Mesothelial cell of epicardium (in vitro differentiated cells): ENCODE measurements at places on chromosomes 1 and 21. TPM values are rescaled to one million over a fixed set of nuclear protein-coding genes. Genes with fewer than 3 reads are reported as not detected.
A peak's percentile ranks its signal among the peaks of the same experiment; 100 is the strongest.

The RGS16 gene
- 0.55 to 0.99 TPM (median 0.74 TPM) in 3 replicates for total RNA-seq

The MYOC gene
- total RNA-seq, result 0.13 to 0.34 TPM (median 0.29 TPM) in 3 replicates

The MATN1 gene
- 4.0 to 5.6 TPM (median 4.9 TPM) in 3 replicates for total RNA-seq

- H3K27me3 ChIP-seq, result no peaks in the 10 kb centered on the region
- H3K4me3 ChIP-seq, result no peak overlapping the region
- peaks cover 2% of the 10 kb centered on the region for H3K36me3 ChIP-seq
- peaks cover 29% of the 10 kb centered on the region for H3K4me1 ChIP-seq
- DNase-seq, result no peak
Measured at GRCh38 chr1:218671573-218671972, 326.4 kb downstream of the TGFB2 start.

DNA sequence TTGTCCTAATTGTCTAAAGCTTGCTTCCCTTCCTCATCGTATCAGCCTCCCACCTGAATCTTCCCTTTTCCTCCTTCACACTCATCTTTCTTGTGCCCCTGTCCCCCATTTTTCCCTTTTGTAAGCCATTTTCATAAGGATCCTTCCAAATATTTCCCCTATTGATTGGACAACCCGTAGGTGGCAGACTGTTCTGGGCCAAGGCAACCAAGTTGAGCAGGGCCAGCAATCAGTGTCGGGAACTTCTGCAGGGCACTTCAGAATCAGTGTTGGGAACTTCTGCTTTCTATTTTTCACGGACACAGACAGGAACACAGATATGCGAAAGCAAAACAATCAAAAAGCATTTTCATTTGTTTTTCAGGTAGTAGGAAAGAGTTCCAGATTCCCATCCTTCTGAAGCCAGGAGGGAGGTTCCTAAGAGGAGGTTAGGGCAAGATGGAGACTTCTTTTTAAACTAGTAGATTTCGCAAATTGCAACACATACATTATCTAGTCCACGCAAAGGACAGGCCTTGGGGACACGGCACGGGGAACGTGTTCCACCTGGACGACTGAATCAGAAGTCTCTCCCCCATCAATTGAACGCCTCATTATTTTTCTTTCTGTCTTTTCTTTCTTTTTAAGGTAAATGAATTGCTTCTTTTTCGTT is 691 bp upstream of the MPZL1 start:
- peaks cover 67% of the 10 kb centered on the region for H3K4me1 ChIP-seq
- H3K4me3 ChIP-seq, result peak overlapping the region; percentile 93
- H3K36me3 ChIP-seq, result no peaks in the 10 kb centered on the region

DNA sequence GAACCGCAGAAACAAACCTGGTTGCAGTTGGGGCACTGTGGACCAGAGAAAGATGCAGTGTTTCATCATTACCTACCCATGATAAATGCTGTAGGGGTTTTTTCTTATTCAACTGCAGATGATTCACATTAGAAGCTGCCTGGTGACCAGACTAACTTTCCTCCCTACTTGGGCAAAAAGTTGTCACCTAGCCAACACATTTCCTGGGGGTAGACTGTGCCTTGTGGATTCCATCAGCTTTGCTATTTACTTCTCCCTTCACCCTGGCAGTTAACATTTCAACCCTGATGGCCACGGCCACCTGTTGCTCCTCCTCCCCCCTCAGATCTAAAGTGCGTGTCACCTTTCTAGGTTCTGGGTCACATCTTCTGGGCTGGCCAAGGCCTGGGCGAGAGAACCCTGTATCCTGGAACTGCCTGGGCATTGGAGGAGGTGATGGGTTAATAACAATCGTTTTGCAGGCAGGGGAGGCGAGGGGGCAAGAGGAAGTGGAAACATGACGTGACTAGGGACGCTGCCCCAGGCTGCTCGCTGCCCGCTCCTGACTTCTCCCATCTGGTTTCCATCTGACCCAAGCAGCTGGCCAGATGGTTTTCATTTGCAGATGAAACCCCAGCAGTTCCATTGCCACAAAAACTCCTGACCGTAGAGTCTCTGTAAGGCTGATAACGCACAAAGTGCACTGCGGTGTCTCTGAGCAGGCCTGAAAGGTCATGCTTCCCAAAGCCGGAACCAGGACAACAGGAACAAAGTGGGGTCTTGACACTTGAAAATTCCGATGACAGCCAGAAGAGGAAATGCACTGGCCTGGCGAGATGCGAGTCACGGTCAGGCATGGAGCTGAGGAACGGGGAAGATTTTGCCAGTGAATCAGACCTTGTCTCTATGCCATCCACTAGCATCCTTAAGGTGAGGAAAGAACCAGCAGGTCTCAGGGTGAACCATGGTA is 36.6 kb downstream of the CAPZB start:
- H3K36me3 ChIP-seq, result no peaks in the 10 kb centered on the region
- peak overlapping the region; percentile 87 for H3K27ac ChIP-seq
- DNase-seq, result no peak
- H3K4me1 ChIP-seq, result peaks cover 58% of the 10 kb centered on the region
- no peaks in the 10 kb centered on the region for H3K27me3 ChIP-seq

DNA sequence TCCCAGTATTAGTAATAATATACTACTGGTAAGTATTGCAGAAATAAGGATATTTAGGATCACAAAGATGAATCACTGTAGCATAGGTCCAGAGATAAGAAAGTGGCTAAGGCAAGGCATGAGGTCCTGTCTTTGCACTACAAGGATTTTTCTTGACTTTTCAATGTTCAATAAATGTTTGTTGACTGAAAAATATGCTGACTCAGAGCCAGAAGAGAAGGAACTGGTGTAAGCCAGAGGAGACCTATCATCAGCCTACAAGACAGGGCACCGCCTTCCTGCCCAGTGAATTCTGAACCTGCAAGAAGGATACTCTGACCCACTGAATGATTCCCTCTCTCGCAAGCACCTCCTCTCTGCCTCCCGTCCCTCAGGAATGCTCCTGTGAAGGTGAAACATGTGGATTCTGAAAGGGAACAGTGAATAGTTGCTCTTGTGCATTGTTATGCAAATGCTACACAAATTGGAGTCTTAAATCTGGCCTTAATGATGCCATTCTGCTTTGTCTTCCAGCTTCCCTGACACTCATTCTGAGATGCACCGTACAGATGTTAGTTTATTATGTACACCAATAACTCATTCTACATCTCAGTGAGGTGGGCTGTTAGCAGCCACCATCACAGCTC is 540.0 kb downstream of the OMA1 start:
- no peak for DNase-seq
- peaks cover 31% of the 10 kb centered on the region for H3K27me3 ChIP-seq
- H3K27ac ChIP-seq, result no peak overlapping the region

GRCh38 chr21:43783098-43783700 is 6.2 kb upstream of the RRP1 start:
- no peak for DNase-seq
- no peaks in the 10 kb centered on the region for H3K27me3 ChIP-seq
- H3K36me3 ChIP-seq, result no peaks in the 10 kb centered on the region

DNA sequence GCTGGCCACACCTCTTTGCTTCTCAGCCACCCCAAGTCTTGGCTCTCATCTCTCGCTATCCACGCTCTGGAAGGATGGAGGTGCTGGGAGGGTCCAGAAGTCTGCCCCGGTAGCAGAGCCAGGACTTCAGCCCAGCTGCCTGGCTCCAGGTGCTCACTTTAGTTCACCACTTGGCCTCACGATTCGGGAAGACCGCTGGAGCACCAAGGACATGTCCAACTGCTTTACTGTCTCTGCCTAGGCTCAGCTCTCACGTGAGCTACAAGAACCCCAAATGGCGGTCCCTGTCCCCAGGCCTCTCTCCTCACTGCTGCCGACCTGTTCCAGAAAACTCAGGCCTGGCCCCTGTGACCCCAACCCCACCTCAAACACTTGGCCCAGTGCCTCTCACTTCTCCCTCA is 3.4 kb downstream of the TRIM11 start:
- no peaks in the 10 kb centered on the region for H3K27me3 ChIP-seq
- no peak for DNase-seq
- peaks cover 26% of the 10 kb centered on the region for H3K4me1 ChIP-seq
- no peak overlapping the region for H3K4me3 ChIP-seq

DNA sequence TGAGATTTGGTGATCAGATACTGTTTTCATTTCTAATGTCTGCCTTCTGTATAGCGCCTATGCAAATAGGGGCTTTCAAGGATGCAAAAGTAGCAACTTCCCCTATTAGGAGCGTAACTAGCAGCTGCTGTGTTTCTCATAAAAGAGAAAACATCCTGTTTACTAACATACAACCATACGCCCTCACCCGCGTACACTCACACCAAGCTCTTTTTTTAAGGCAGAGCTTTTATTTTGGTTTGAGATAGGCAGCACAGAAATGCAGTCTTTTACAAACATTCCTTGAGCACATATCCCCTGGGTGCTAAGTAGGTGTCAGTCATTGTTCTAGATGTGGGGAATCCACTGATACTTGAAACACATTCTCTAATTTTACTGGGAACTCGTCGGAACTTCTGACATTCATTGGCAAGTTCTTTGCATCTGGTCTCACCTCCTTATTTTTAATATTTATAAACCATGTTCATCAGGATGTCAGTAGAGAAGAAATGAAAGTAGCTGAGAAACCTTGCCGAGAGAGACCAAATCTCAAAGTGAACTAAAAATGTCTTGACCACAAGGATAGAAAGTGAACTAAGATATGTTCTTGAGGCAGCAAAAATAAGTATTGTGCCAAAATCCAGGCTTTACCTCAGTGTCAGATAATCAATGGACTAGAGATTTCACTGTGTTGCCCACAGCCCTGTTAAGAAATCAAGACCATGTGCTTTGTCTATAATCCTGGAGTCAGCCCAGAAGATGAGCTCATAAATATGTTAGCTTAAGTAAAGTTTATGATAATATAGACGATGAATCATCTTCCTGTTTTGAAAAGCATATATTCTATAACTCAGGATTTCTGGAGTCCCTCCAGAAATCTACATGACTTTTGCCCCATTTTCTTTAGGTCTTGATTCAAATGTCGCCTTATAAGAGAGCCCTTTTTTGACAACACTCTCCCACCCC is 350.9 kb downstream of the ST6GALNAC3 start:
- H3K4me3 ChIP-seq, result no peak overlapping the region
- DNase-seq, result no peak
- peaks cover 10% of the 10 kb centered on the region for H3K4me1 ChIP-seq
- no peak overlapping the region for H3K27ac ChIP-seq
- no peaks in the 10 kb centered on the region for H3K36me3 ChIP-seq

DNA sequence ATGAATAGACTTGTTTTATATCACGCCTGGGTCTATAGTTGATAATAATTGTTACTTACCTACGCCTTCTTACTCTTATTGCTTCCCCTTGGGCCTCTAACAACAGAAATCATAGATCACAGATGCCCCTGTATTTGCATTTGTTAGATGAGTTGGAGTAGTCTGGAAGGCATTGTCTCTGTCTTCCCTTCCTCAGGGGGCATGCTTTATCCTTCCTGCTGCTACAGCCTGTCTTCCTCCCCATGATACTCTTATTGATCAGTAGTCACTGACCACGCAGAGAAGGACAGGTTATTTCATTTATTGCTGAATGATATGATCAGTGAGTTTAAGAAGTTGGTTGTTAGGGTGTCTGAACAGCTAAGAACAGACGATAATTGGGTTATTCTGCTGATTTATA is 98.4 kb downstream of the DNM3 start:
- no peaks in the 10 kb centered on the region for H3K27me3 ChIP-seq
- H3K36me3 ChIP-seq, result no peaks in the 10 kb centered on the region

The SPATA21 gene
- 0.16 to 0.20 TPM in 2 of 3 replicates, not detected in the other for total RNA-seq

The VCAM1 gene
- 30.8 to 35.6 TPM (median 33.6 TPM) in 3 replicates for total RNA-seq

GRCh38 chr1:107436552-107437241 is 295.9 kb downstream of the NTNG1 start:
- H3K4me1 ChIP-seq, result no peaks in the 10 kb centered on the region
- DNase-seq, result no peak
- H3K27ac ChIP-seq, result no peak overlapping the region
- H3K4me3 ChIP-seq, result no peak overlapping the region
- no peaks in the 10 kb centered on the region for H3K36me3 ChIP-seq

- no peak for DNase-seq
- no peaks in the 10 kb centered on the region for H3K36me3 ChIP-seq
- no peak overlapping the region for H3K27ac ChIP-seq
- peaks cover 23% of the 10 kb centered on the region for H3K4me1 ChIP-seq
Measured at GRCh38 chr1:171901245-171901644, 59.9 kb downstream of the DNM3 start.

The CR1L gene
- total RNA-seq, result not detected in 3 replicates

GRCh38 chr1:6535214-6535613 is 19.1 kb downstream of the NOL9 start:
- peaks cover 39% of the 10 kb centered on the region for H3K36me3 ChIP-seq
- H3K4me3 ChIP-seq, result no peak overlapping the region
- H3K4me1 ChIP-seq, result no peaks in the 10 kb centered on the region
- no peak for DNase-seq
- H3K27ac ChIP-seq, result no peak overlapping the region

The OR6Y1 gene
- total RNA-seq, result not detected in 3 replicates

DNA sequence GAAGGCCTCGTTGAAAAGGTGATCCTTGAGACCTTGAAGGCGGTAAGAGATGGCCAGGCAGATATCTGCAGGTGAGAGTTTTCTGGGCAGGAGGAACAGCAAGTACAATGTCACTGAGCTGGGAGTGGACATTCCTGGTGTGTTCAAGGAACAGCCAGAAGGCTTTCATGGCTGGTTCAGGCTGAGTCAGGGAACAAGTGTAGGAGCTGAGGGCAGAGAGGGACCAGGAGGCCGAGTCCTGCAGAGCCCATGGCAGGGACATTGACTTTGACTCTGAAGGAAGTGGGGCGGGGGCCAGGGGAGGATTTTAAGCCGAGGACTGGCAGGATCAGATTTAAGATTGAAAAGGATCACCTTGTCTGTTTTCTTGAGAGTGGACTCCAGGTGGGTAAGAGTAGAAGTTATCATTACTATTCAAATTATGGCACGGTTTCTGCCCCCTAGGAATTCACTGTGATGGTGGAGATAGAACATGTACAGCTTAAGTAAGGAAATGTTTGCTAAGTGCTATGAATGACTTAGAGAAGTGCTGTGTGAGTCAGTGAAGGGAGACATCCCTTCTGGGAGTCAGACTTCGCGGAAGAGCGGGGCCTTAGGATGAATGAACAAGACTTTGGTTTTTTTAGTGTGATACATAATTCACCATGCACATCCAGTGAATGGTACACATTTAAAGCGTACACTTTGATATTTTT is 202.3 kb downstream of the KIF26B start:
- H3K4me1 ChIP-seq, result peaks cover 12% of the 10 kb centered on the region
- DNase-seq, result no peak
- H3K4me3 ChIP-seq, result no peak overlapping the region
- H3K36me3 ChIP-seq, result no peaks in the 10 kb centered on the region
- H3K27ac ChIP-seq, result no peak overlapping the region
- H3K27me3 ChIP-seq, result no peaks in the 10 kb centered on the region

The TMEM125 gene
- total RNA-seq, result 7.6 to 9.2 TPM (median 7.7 TPM) in 3 replicates

GRCh38 chr1:44681905-44682882 is 7.7 kb downstream of the ARMH1 start:
- peaks cover 2% of the 10 kb centered on the region for H3K4me1 ChIP-seq
- no peaks in the 10 kb centered on the region for H3K27me3 ChIP-seq
- H3K36me3 ChIP-seq, result peaks cover 21% of the 10 kb centered on the region
- no peak overlapping the region for H3K27ac ChIP-seq

The EPHA10 gene
- 0.18 to 0.25 TPM (median 0.24 TPM) in 3 replicates for total RNA-seq

- no peaks in the 10 kb centered on the region for H3K27me3 ChIP-seq
- no peak overlapping the region for H3K27ac ChIP-seq
- no peak for DNase-seq
- no peak overlapping the region for H3K4me3 ChIP-seq
Measured at GRCh38 chr1:225823811-225824261, 13.9 kb downstream of the EPHX1 start.

The TRIM67 gene
- 0.04 to 0.09 TPM (median 0.07 TPM) in 3 replicates for total RNA-seq
